Liver (tissue), 10 donors: ENCODE measurements at places on chromosomes 11 and 22. TPM values are rescaled to one million over a fixed set of nuclear protein-coding genes. Genes with fewer than 3 reads are reported as not detected.
A peak's percentile ranks its signal among the peaks of the same experiment; 100 is the strongest.

Gene F2
- 631 TPM for total RNA-seq

DNA sequence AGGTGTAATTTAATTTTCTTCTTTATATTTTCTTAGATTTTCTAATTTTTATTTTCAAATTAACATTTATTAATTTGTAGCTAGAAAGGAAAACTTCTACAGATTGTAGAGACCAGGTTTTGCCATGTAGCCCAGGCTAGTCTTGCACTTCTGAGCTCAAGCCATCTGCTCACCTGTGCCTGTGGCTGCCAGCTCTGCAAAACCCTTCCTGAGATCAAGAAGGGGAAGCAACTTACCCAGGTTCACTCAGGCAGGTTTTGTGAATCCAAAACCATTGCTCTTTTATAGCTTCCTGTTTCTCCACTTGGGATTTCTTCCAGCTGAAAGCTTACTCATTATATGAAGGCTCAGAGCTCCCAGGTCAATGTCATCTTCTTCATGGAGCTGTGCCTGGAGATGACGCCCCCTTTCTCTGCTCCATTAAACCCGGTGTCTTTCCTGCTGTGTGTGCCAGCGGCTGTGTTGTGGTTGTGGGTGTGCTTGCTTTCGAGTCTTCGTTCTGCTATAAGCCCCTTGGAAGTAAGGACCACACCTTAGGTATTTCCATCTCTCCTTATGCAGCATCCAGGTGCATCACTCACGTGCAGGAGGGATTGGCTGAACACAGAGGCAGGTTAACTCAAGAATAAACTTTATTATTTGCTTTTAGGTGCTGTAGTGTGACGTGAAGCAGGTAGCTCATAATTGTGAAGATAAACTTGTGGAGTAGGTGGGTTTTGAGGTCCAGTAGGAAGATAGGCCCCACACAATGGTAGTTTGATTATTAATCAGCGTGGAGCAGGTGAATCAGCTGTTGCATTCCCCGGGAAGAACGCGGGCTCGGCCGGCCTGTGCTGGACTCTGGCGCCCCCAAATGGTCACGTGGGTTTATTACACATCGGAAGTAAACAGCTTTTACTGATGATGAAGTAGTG is 42.2 kb upstream of the INCENP start:
- DNase-seq: peak; percentile 87

- no peak for DNase-seq
Measured at GRCh38 chr11:109424901-109425300, 2.9 kb downstream of the C11orf87 start.

Gene SLC22A25
- total RNA-seq: 28.4 TPM

GRCh38 chr22:46122511-46122971 is 27.8 kb upstream of the PPARA start:
- DNase-seq: peak; percentile 86

GRCh38 chr11:2820976-2821375 is 64.6 kb downstream of the CDKN1C start:
- no peak for DNase-seq

- no peak for DNase-seq
Measured at GRCh38 chr11:16942342-16942741, 71.9 kb downstream of the PLEKHA7 start.
